SJSA1 (cell line): ENCODE measurements at places on chromosomes 16 and 17.

DNA sequence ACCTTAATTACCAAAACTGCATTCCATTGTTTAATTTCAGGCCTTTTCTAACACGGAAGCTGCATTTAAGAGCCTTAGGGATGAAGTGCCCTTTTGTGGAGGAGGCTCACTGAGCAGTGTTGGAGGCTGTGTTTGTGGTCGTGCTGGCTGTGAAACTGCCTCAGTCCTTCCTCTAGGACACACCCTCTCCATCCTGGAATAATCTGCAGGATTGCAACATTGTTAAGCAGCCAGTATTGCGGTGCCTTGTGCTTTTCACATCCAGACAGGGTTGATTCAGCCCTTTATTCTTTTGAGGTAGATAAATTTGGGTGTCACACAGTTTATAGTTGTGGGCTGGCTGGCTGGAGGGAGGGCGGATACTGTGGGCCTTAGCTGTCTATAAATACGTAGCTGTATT lies 141.6 kb downstream of the CDRT15L2 start:
- no peak for DNase-seq

GRCh38 chr17:1168533-1169220 lies 11.1 kb downstream of the ABR start:
- no peak for DNase-seq

GRCh38 chr16:66188917-66189725 lies 177.4 kb upstream of the CDH5 start:
- DNase-seq = no peak

GRCh38 chr17:79506150-79506870 lies 104.5 kb downstream of the RBFOX3 start:
- DNase-seq = no peak

DNA sequence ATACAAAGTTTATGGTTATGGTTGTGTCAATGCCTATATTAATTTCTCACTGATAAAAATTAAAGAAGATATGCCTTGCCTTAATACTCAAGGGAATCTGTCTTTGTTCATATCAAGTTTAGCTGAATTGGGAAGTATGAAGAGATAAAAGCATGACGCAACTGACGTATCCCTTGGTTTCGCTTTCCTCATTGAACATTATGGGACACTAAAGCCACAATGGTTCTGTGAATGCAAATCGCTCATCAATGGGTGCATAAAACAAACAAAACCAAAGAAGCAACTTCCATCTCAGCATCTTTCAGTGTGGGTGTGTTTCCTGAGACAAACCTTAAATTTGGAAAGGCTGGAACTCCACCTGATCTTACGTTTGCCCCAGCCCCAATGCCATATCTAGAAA lies 108.2 kb downstream of the NPIPB5 start:
- no peak for DNase-seq

DNA sequence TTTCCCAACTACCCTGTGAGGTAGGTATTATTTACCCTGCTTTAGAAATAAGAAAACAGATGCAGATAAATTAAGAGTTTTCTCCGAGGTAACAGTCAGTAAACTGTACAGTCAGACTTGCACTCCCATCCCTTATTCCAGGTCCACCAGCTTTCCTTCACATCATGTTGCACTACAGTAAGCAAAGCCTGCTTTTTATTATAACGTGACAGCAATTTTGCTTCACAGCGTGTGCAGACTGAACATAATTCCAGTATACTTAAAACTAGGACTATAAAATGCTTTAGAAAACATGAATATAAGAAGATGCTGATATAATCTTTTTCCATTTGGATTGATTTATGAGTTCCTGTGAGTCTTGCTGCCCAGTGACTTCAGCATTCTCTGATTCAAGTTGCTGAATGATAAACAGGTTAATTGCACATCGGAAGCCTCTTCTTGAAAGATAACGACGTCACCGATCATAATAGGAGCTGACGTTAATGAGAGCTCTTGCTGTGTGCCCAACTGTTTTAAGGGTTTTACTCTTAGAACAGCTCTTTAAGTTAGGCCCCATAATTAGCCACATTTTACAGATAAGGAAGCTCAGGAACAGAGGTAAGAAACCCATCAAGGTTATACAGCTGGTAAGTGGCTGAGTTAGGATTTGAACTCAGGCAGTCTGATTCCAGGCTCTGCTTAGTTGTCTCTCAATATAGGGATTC lies 1.4 kb downstream of the LIG3 start:
- DNase-seq = no peak

GRCh38 chr16:30186782-30187555 lies 3.6 kb downstream of the CORO1A start:
- no peak for DNase-seq

DNA sequence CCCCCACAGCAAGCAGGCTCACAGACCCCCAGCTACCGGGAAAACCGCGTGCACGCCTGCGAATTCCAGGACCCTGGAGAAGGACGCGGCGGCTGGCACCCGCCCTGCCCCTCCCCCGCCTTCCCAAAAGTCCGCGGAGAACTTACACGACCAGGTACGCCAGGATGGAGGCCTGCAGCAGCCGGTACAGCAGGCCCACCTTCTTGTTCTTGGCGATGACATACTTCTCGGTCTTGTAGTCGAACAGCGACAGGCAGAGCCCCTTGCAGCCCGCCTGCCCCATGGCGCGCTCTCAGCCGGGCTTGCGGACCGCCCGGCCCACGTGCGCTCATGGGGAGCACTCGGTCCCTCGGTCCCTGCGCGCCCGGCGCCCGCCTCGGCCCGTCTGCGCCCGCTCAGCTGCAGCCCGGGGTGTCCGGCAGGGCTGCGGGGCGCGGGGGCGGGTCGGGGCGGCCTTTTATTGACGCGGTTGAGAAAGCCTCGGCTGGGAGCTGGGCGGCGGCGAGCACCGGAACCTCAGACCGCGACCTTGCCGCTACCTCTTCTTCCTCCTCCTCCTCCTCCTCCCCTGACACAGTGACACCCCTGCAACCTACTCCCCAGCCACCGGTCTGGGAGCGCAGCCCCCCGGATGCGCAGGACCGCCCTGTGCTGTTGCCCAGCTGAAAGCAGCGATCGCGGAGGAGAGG lies at the start of gene P2RX5:
TSS of gene P2RX5 (minus strand) at position 433 of the 689 bp plus-strand sequence. CDS start at position 283, 150 bp downstream.
- no peak for DNase-seq

DNA sequence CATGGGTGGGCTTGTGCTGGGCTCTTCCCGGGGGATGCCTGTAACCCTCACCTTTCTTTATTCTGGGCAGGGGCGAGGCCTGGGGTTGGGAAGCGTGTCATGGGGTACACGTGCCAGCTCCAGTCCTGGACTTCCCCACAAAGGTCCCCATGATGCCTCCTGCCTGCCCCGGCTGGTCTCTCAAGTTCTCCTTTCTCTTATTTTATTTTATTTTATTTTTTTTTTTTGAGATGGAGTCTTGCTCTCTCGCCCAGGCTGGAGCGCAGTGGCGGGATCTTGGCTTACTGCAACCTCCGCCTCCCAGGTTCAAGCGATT lies 8.6 kb downstream of the ATP2A3 start:
- DNase-seq = no peak

DNA sequence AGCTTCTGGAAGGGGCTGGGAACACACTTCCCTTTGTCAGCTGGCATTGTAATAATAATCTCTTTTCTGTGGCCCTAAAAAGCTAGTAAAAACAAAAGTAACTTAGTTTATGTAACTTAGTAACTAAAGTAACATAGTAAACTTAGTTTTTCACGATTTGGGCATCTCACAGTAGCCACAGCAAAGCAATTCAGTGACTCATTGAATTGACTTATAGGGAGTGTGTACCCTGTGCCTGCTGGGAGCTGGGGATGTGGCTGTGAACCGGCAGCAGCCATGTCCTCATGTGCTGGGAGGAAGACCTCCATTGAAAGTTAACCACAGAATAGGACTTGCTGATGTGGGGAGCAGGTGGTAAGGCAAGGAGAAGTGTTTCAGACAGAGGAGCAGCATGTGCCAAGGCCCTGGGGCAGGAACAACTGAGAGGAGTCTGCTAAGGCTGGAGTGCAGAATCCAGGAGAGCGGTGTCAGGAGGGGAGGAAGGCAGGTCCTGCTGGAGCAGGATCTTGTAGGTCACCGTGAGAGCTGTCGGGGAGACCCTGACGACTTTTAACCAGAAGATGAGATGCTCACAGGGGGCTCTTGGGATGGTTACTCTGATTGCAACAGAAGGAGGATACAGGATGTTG lies 112.8 kb downstream of the PLCG2 start:
- DNase-seq = no peak

GRCh38 chr17:79520167-79521165 lies 90.4 kb downstream of the RBFOX3 start:
- DNase-seq = no peak

- DNase-seq = no peak
These were observed 29.2 kb downstream of the SOCS3 start for GRCh38 chr17:78330570-78331224.

GRCh38 chr17:40191237-40192208 lies 14.3 kb downstream of the RAPGEFL1 start:
- DNase-seq = peak; percentile 74
